ENCODE measurements at places on chromosomes 6 and 20.

DNA sequence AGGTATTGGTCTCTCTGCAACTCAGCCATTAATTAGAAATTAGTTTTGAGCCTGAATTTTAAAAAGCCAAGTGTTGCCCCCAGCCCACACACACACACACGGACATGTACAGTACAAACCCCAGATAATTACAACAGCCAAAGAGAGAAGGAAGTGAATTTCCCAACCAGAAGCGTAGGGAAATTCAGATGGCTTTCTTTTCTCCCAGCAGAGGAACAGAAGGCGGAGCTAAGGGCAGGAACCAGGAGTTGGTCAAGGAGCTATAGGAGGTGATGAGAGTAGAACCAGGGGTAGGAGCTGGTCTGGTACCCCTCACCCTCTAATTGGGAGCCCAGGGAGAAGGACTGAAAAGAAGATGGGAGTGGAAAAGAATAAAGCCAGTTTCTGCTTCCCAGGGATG, 3.9 kb upstream of the ZBTB9 start:
- peaks cover 15% of the 10 kb centered on the region for H3K4me1 ChIP-seq
- H3K27ac ChIP-seq = no peak overlapping the region
- no peaks in the 10 kb centered on the region for H3K27me3 ChIP-seq
- no peak for DNase-seq

- no peak for DNase-seq
- peaks cover 39% of the 10 kb centered on the region for H3K4me1 ChIP-seq
Measured at GRCh38 chr20:17612992-17613327, 43.1 kb downstream of the DSTN start.

- no peaks in the 10 kb centered on the region for H3K4me1 ChIP-seq
- H3K27me3 ChIP-seq = no peaks in the 10 kb centered on the region
Measured at GRCh38 chr20:52933867-52934266, 38.3 kb upstream of the TSHZ2 start.

DNA sequence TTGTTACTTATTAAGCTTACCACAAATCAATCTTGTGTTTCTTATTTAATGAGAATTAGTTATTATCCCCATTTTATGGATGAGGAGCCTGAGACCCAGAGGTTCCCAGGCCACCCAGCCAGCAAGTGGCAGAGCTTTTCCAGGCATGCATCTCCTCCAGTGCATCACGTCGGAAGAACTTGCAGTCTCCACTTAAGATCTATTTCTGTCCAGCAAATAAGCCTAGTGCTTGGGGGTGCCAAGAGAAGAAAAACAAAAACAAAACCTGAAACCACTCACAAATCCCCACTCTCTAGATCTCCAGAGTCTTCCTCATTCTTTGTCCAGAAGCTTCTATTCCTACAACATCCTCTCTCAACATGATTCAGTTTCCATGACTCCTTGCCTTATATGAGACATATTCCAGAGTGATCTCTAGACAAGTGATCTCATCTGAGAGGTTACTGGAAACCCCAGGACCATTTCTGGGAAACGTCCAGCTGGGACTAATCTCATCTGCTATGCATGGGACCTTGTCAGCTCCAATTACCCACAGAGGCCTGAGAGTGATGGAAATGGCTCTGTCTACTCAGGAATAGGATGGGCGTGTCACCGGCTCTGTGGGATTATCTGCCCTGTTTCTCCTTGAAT, 4.1 kb downstream of the GUCA1B start:
- H3K27ac ChIP-seq = no peak overlapping the region
- H3K4me1 ChIP-seq = no peaks in the 10 kb centered on the region
- H3K27me3 ChIP-seq = no peaks in the 10 kb centered on the region
- H3K36me3 ChIP-seq = no peaks in the 10 kb centered on the region
- no peak for DNase-seq

GRCh38 chr20:52150440-52151258, 40.9 kb downstream of the ZFP64 start:
- H3K27me3 ChIP-seq = no peaks in the 10 kb centered on the region
- H3K27ac ChIP-seq = no peak overlapping the region
- no peaks in the 10 kb centered on the region for H3K4me1 ChIP-seq
- H3K4me3 ChIP-seq = no peak overlapping the region
- DNase-seq = no peak
- peaks cover 11% of the 10 kb centered on the region for H3K36me3 ChIP-seq

DNA sequence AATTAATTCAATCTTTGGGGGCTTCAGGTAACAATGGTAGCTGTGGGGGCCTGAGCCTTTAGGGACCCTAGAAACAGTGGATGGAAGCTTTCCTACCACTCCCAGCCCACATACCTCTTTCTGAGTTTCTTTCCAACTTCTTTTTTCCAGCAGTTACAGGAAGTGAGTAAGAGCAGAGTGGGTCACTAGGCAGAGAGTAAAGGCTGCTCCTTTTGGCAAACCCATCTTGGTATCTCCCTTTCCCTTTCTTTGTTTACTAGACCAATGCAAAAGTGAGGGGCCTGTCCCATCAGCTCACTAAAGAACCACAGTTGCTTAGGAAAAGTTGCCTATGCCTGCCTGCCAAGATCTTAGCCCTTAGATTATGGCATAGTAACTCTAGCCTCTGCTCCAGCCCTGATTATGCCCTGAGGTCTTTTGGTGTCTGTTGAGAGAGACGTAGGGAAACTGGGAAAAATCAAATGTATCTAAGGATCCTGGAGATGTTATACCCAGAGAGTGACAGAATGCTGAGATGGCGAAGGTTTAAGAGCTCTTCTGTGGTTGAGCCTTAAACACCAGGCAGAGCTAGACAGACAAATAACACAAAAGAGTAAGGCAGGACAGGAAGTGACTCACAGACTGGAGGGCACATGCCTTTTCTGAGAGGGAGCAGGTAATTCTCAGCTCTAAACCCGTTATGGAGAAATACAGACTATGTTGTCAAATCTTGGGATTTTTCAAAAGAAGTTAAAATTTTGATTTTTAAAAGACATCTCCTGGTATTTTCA, 31.3 kb downstream of the TRMT6 start:
- no peaks in the 10 kb centered on the region for H3K36me3 ChIP-seq
- H3K4me1 ChIP-seq = no peaks in the 10 kb centered on the region
- H3K4me3 ChIP-seq = no peak overlapping the region
- H3K27ac ChIP-seq = no peak overlapping the region
